ENCODE measurements at places on chromosomes 5 and 9.

- no peak for DNase-seq
Observed at GRCh38 chr5:120053841-120054240, 410.3 kb upstream of the PRR16 start.

- no peak for DNase-seq
Observed at GRCh38 chr5:116799401-116799800, 224.8 kb upstream of the SEMA6A start.

GRCh38 chr9:111978616-111979015 lies 82.0 kb downstream of the UGCG start:
- DNase-seq: no peak

GRCh38 chr5:136418301-136418700 lies 53.0 kb upstream of the TRPC7 start:
- no peak for DNase-seq

- DNase-seq: no peak
Observed at GRCh38 chr5:68190619-68191018, 24.9 kb upstream of the PIK3R1 start.

DNA sequence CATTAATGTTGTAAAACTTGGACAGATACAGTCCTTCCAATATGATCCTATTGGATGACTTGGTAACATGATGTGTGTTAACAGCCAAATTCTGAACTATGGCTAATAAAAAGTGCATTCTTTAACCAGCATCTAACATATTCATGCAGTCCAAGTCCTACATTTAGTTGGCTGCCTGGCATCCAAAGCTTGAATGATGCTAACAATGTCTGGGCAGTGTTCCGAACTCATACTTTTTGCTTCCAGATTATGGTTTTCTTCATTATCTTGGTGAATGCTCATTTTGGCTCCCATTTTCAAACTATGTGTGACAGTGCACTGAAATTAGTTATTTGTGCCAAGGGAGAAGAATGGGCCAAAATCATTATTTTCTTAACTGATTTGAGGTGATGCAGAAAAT lies 2.8 kb downstream of the FAM174A start:
- DNase-seq: no peak

DNA sequence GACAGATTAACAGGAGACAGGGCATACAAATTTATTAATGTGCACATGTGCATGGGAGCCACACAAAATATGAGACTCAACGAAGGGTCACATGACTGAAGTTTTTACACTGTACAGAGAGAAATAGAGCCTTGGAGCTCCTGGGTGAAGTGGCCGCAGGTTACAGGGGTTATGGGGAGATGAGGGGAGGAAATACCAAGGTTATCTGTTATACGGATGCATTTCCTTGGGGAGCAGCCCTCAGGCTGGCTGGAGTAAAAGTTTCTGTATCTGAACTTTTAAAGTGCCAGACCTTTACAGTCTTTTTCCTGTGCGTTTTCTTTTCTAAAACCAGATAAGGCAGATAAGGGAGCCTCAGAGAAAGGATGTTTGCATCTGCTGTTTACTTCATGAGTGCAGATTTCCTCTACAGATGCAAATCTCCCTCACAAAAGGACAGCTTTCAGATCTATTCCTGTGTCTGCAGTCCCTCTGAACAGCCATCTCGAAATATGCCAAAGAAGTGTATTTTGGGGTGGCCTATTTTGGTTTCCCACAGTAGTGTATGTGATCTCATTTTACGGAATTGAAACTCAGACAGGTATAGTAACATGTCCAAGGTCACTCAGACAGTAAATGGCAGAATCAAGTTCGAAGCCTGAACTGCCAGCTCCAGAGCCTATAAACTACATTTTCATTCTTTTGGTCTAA lies 139.3 kb upstream of the FBXL17 start:
- DNase-seq: no peak

GRCh38 chr5:115720888-115721287 lies 95.1 kb upstream of the TMED7 start:
- DNase-seq: no peak

DNA sequence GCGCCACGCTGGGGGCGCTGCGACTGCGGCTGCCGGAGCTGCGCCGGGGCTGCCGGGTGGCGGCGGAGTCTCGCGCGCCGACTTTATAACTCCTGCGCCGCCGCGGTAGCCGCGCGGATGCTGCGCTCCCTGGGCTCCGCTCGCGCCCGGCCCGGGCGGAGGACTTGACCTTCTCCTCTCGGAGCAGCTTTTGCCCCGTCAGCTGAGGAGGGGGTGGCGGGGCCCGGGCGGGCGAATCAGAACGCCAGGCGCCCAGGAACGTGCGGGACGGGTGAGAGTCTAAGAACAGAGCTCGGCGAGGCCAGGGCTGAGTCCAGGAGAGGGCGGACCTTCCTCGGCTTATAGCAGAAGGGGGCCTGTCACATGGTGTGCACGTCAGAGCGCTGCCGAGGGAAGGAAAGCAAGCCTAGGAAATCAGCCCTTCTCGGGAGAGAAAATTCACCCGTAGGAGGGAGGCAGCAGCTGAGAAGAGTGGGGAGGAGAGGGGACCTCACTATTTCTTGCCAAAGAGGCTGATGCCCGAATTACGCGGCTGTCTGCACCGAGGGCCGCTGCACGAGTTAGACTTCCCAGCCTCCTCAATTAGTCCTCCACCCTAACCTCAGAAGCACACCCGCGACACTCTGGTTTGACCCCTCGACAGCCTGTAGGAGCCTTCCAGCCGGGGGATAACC lies at the start of gene FOXD1:
TSS of gene FOXD1 (minus strand) at position 315 of the 674 bp plus-strand sequence. CDS start 415 bp downstream, outside the sequence.
- no peak for DNase-seq

DNA sequence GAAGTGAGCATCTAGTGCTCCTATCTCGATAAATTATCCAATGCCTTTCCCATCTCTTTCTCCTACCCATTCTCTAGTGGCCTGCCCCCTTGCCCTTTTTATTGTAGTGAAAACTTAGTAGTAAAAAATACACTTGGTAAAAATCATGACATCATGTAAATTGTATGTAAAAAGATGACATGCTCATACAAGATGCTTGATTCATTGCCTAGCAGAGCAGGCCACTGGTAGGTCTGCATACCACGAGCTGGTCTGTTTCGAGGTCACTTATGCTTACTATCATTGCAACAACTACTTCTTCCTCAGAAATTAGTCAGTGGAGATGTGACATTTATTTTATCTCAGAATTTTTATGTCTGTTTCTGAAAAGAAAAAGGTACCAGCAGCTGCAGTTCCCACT lies 177.3 kb downstream of the C9orf152 start:
- DNase-seq: no peak

DNA sequence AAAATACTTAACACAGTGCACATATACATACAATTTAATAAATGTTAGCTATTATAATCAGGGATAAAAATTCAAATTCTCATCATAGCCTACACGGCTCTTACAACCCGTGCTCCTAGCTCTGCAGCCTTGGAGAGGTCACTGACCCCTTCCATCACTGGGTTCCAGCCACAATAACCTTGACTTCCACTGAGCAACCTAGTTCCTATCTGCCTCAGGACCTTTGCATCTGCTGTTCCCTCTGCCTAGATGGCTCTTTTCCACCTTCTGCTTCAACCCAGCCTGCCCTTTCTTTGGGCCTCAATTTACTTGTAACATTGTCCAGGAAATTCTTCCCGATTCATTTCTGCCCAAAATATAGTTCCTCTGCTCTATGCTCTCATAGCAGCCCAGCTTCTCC lies 8.9 kb upstream of the DELE1 start:
- DNase-seq: no peak

DNA sequence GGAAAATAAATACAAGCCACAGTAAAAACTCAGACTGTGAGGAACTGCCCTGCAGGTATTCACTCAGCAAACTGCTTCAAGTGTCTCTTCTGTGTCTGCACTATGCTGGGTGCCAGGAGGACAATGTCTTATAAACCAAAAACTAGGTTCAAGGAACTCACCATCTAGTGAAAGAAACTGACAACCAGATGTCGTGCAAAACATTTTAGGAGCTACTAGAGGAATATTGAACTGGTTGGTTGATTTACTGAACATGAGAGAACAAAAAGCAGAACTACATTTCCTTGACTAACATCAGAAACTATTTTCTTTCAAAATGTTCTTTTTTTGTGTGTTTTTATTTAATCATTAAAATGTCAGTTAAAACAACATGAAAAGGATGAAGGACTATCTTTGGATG lies 35.2 kb downstream of the ZNF366 start:
- DNase-seq: no peak

GRCh38 chr5:11426442-11426841 lies 477.8 kb downstream of the CTNND2 start:
- DNase-seq: no peak

DNA sequence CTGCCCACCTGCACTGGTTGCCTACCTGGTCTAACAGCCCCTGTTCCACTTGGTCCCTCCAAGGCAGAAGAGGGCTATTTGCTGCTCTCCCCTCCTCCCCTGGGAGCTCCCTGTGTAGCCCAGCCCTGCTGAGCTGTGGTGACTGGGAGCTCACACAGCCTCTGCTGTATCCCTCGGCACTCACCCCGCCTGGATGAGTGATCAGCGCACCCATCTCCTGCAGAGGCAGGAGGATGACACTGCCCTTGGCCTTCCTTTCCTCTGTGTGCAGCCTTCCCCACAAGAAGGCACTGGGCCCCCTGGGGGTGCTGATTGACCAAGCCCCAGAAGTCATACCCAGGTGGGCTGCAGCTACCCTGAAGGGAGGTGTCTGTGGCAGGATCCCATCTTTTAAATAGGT lies 134.2 kb downstream of the ADAMTS2 start:
- no peak for DNase-seq

GRCh38 chr9:127013597-127013996 lies 99.0 kb downstream of the RALGPS1 start:
- DNase-seq: no peak

DNA sequence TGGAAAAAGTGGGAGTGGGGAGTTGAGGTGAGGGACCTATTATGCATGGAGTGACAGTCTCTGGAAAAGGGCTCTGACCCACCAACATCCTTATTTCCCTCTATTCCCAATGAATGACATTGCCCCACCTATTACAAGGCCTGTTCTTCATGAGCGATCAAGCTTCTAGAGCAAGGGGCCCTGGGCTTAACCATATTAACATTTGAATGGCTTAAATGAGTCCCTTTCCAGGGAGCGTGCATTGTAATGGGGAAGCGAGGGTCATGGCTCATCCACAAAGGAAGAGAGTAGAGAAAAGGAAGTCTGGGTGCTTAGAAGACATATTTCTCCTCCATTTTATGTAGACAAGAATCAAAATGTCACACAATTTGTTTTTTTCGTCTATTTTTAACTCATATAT lies 255.5 kb downstream of the CAAP1 start:
- no peak for DNase-seq

- no peak for DNase-seq
Observed at GRCh38 chr9:22590336-22591033, 143.9 kb downstream of the DMRTA1 start.

DNA sequence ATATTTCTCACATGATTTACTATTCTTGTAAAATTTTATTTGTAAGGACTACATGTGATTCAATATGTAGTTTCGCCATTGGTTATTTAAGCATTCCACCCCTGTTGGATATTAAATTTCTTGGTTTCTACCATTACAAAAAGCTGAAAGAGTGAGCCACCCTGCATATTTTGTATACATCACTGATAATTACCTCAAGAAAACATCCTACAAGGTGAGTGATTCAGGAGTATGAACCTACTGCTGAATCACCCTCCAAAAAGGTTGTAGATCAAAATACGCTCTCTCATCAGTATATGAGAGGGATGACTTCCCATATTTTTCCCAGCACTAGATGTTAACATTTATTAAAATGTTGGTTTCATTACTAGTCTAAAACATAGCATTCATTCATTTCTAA lies 454.3 kb upstream of the WWC1 start:
- DNase-seq: no peak

DNA sequence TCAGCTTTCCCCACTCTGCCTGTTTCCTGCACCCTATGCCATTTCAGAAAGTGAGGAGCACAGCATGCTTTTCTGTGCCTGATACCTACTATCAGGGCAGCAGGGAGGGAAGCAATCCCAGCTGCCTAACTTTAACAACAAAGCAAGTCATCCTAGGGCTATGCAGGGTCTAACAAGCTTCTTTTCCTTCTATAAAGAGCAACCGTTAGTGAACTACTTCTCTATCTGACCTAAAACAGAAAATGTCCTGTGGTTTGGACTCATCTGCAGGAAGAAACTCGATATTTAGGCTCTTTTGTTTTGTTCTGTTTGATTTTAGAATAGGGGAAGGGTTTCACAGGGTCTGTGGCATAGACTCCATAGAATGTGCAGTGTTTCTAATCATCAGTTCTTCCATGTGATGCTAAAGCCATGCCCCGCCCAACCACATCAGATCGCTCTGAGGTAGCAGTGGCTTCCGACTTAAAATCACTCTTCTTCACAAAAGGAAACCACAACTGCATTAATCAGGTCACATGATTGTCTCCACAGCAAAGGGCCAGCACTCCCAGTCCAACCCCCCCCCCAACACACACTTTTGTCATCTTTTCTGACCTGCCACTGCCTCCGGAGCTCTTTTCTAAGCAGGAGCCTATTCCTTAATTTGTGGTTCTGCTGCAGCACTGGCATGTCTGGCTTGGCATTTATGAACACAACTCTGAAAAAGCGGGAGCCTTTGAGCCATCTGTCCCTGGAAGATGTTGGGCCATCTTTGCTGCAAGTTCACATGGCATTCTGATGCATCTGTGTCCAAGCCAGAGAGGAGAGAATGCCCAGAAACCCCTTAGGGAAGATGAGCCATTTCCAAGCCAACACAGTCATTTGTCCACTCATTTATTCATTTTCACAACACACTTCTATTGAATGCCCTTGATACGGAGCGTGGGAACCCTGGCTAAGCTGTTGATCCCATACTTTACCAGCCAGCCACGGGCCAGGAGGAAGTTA lies 71.6 kb downstream of the CFAP90 start:
- no peak for DNase-seq
